Esophagus muscularis mucosa (tissue), 4 donors: ENCODE measurements at places on chromosomes 12 and 14. TPM values are rescaled to one million over a fixed set of nuclear protein-coding genes. Genes with fewer than 3 reads are reported as not detected.

TMPRSS12 gene
- not detected for total RNA-seq

KRT2 gene
- total RNA-seq = not detected

DACT1 gene
- 5.0 TPM for total RNA-seq

PXN gene
- 78.5 TPM for total RNA-seq

STAC3 gene
- total RNA-seq = 0.42 TPM

BMAL2 gene
- 7.3 TPM for total RNA-seq

WNT5B gene
- total RNA-seq = 62.3 TPM

ZC3H14 gene
- 60.0 TPM for total RNA-seq

VWF gene
- 183 TPM for total RNA-seq

ATL1 gene
- 15.8 TPM for total RNA-seq

MYH6 gene
- 0.06 TPM for total RNA-seq

GLT1D1 gene
- 1.5 TPM for total RNA-seq

TPPP2 gene
- not detected for total RNA-seq

PLD4 gene
- total RNA-seq = 0.23 TPM

ALG10B gene
- 5.7 TPM for total RNA-seq

CPNE6 gene
- total RNA-seq = not detected

HOXC4 gene
- 2.1 TPM for total RNA-seq

RAPGEF3 gene
- total RNA-seq = 48.2 TPM

TBC1D30 gene
- 4.0 TPM for total RNA-seq

AQP2 gene
- not detected for total RNA-seq

ACSM4 gene
- total RNA-seq = not detected

TMEM132D gene
- not detected for total RNA-seq

SLC17A8 gene
- total RNA-seq = not detected

SLC22A17 gene
- 12.5 TPM for total RNA-seq

C1QL4 gene
- total RNA-seq = not detected

STX2 gene
- total RNA-seq = 51.3 TPM

NFATC4 gene
- 56.7 TPM for total RNA-seq

FGF23 gene
- not detected for total RNA-seq

PRH2 gene
- total RNA-seq = not detected

MANSC4 gene
- not detected for total RNA-seq

MORN3 gene
- total RNA-seq = not detected

ALG10 gene
- 3.8 TPM for total RNA-seq

SIX4 gene
- 1.7 TPM for total RNA-seq

POTEM gene
- not detected for total RNA-seq

MIP gene
- not detected for total RNA-seq

DNM1L gene
- total RNA-seq = 67.1 TPM

CEP290 gene
- 8.1 TPM for total RNA-seq

RTL1 gene
- total RNA-seq = not detected

USP5 gene
- 50.9 TPM for total RNA-seq

KRT83 gene
- not detected for total RNA-seq

NIN gene
- total RNA-seq = 35.4 TPM

MDGA2 gene
- total RNA-seq = not detected

LMNTD1 gene
- 1.8 TPM for total RNA-seq

A2ML1 gene
- 0.11 TPM for total RNA-seq

TAS2R20 gene
- total RNA-seq = 4.6 TPM

PPP1CC gene
- 92.2 TPM for total RNA-seq

ASCL1 gene
- total RNA-seq = not detected

CIROP gene
- total RNA-seq = 0.19 TPM

FBLN5 gene
- total RNA-seq = 119 TPM

SMCO2 gene
- total RNA-seq = not detected

MGST1 gene
- total RNA-seq = 45.7 TPM

TTC6 gene
- total RNA-seq = not detected

RIN3 gene
- total RNA-seq = 13.8 TPM

SPIC gene
- total RNA-seq = not detected

ITGA5 gene
- total RNA-seq = 264 TPM

FGD6 gene
- total RNA-seq = 30.5 TPM
